Karpas-422 (cell line): ENCODE measurements at places on chromosomes 4 and X. TPM values are rescaled to one million over a fixed set of nuclear protein-coding genes. Genes with fewer than 3 reads are reported as not detected.

GRCh38 chrX:86149119-86149518 is 868 bp downstream of the DACH2 start:
- no peak for DNase-seq

DNA sequence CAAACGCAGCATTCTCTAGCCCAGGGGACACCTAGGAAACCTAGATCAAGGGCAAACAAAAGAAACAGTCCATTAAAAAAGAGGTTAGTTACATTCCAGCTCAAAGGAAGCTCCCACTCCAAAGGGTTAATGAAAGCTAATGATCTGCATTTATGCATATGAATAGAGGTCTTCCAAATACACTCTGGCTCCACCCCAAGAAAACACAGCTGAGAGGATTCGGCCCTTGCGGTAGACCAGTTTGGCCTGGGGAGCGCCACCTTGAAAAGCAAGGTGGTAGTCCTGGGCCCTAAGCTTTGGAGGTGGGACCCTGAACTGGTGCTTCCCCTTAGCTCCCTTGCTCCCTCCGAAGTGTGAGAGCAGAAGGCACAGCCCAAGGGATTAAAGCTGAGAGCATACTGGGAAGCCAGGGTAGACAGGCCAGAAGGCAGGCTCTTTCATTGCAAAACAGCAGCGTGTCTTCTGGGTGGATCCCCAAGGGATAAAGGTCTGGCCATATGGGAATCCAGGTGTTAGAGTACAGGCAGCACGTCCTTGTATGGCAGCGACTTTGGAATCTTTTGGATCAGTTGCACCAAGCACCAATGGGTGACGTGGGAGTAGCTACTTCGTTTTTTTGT is 3.7 kb downstream of the GABRQ start:
- peak; percentile 30 for DNase-seq

- no peak for DNase-seq
Observed at GRCh38 chr4:84913176-84913575, 53.3 kb downstream of the WDFY3 start.

The GSTCD gene
- total RNA-seq: 20.6 and 23.9 TPM in 2 replicates

The GCNA gene
- 5.4 and 6.2 TPM in 2 replicates for total RNA-seq
